ENCODE measurements at places on chromosomes 5 and 9.

DNA sequence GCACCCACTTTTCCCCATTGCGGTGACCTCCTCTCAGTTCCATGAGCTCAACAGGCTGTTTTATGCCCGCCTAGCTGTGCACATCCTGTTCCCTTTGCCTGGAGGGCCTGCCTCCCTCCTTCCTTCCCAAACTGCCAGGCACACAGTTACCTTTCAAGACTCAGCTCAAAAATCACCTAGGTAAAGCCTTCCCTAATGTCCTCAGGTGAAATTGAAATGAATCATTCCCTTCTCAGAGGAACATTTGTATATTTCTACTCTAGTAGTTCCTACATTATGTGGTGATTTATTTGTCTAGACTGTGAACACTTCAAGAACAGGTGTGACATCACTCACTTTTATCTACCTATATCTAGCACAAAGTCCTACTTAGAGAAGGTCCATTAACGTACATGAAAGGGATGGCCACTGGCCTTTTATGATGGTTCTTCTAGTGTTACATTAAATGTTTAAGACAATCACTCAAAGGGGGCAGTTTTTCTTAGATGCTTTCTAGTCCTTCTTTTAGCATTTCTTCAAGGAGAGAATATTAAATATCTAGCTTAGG is 103.5 kb upstream of the EQTN start:
- DNase-seq: peak; percentile 14

DNA sequence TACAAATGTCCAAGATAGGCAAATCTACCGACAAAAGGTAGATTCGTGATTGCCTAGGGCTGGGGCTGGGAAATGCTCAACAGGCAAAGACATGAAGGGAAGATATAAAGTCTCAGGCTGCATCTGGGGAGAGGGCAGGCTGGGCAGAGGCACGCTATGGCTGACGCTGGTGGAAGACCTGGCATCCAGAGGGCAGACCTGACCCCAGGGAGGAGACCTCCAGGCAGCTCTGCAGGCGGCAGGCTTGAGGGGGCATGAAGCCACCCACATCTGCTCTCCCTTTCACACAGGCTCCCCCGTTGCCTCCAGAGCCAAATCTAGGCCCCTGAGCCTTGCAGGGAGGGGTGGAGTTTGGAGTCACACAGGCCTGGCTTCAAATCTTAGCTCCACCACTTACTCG is 145.5 kb downstream of the PAX5 start:
- DNase-seq: no peak

DNA sequence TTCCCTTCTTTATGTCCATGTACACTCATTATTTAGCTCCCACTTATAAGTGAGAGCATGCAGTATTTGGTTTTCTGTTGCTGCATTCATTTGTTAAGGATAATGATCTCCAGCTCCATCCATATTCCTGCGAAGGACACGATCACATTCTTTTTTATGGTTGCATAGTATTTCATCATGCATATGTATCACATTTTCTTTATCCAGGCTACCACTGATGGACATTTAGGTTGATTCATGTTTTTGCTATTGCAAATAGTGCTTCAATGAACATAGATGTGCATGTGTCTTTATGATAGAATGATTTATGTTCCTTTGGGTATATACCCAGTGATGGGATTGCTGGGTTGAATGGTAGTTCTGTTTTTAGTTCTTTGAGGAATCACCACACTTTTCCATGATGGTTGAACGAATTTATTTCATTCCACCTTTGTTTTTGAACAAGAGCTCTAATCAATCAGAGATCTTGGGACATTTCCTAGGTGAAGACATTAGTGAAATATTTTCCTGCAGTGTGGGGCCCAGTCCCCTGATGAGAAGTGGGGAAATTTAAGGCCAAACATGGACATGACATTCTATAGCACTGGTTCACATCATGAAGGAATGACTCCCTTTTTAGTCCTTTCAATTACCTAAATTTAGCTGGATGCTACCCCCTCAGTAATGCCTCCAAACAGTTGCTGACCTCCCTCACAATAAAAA is 7.1 kb upstream of the TEX48 start:
- DNase-seq: no peak

- DNase-seq: peak; percentile 47
These were observed 1.3 kb downstream of the TCF7 start for GRCh38 chr5:134115806-134116175.

GRCh38 chr5:30113542-30113941 is 1079.9 kb upstream of the CDH6 start:
- no peak for DNase-seq

DNA sequence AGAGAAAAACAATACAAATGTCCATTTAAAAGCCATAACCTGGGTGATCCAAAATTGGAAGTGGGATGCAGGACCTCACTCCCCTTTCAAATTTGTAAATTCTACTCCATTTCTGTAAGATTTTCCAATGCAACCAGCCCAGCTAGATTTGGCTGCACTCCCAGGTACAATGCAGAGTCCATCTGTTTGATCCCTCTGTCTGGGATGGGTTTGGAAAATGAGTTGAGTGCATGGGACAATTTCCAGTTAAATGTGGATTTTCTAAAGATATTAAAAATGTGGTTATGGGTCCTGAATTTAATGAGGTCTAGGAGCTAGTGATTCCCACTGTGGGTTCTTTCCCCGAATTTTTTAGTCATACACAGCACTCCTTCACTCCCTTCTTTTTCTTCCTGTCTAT is 104.0 kb upstream of the ATP10B start:
- no peak for DNase-seq

GRCh38 chr9:126984969-126985368 is 70.4 kb downstream of the RALGPS1 start:
- no peak for DNase-seq

DNA sequence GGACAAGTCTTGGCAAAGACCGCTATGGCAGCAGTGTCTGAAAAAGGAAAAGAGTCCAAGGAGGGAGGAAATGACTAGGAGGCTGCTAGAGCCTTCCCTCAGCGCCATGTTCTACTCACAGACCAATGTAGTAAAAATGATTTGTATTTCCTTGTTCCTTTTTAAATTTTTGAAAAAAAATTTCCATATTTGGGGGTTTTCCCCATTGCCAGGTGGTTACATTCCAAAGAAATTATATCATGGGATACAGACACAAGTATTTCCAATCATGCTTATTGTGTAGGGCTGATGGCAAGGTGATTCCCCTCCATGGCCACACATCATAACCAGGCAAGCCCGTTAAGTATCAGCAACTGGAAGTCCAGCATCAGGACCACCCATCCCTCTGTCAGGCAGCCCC is 138.2 kb downstream of the PIP5K1B start:
- peak; percentile 1 for DNase-seq

DNA sequence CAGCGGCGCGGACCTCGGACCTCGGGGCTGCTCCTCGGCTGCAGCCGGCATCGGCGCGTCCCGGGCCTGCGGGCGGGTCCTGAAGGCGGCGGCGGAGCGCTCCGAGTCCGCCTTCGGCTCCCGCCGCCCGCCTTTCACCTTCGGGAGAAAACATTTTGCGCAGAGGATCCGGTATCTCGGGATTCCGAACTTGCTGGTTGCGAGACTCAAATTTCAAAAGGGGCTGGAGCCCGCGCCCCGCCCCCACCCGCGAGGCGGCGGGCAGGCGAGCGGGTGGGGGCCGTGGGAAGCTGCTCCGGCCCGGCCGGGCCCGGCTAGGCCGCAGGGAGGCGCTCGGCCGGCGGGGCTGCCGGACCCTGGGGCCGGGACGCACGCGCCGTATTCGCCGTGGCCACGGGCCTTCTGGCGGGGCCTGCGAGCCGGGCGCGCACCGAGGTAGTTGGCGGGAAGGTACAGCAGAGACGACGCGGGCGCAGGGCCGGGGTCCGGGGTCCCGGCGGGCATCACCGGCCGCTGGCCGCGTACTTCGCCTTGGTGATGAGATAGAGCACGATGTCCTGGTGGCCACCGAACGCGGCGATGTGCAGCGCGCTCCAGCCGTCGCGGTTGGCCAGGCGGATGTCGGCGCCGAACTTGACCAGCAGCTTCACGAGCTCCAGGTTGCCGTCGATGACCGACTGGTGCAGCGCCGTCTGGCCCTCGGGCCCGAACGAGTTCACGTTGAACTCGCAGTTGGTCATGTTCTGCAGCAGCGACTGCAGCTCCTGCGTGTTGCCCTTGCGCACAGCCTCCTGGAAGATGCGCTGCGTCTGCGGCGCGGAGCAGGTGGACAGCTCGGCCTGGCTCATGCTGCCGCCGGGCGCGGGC is 757 bp downstream of the NRARP start:
- DNase-seq: peak; percentile 86

DNA sequence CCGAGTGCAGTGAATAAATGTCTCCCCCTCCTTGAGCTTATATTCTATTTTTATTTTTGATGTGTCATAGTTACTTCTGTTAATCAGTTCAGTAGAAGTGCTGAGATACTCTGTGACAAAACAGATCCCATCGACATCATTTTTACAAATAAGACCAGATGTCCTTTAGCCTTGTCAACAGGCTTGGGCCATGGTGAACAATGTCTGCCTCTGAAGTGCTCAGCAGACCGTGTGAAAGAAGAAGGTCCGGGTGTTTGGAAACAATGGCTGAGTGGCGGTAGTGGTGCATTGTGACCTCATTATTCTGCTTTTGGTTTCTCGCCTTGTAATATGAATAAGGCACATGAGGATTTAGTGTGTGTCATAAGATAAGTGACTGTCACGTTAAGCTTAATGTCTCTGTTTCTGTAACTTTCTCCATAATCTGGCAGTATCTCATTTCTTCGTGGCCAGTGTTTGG is 71.2 kb downstream of the SYK start:
- peak; percentile 97 for DNase-seq

DNA sequence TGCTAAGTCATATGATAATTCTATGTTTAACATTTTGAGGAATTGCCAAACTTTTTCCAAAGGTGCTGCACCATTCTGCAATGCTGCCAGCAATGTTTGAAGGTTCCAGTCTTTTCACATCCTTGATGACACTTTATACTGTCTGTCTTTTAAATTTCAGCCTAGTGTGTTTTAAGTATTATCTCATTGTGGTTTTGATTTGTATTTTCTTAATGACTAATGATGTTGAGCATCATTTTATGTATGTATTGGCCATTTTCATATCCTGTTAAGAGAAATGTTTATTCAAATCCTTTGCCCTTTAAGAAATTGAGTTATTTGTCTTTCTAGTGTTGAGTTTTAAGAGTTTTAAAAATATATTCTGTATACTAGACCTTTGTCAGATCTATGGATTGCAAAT is 5.0 kb upstream of the TEX48 start:
- no peak for DNase-seq

GRCh38 chr5:120293796-120294195 is 170.3 kb upstream of the PRR16 start:
- DNase-seq: no peak

- no peak for DNase-seq
These were observed 345.6 kb upstream of the ACTBL2 start for GRCh38 chr5:57828221-57828620.

Measured in DMS53 (cell line).